RPMI7951 (cell line): ENCODE measurements at places on chromosomes 2 and 18. TPM values are rescaled to one million over a fixed set of nuclear protein-coding genes. Genes with fewer than 3 reads are reported as not detected.

CCDC88A gene
- 62.5 and 86.3 TPM in 2 replicates for total RNA-seq

GRCh38 chr2:55493220-55493619, 26.3 kb upstream of the CFAP36 start:
- no peak for DNase-seq

- DNase-seq: no peak
Observed at GRCh38 chr2:65826567-65826966, 394.2 kb upstream of the SPRED2 start.

- DNase-seq: peak; percentile 87
Observed at GRCh38 chr2:72887740-72888437, 681 bp downstream of the SPR start.

- DNase-seq: no peak
Observed at GRCh38 chr2:142987044-142987443, 109.6 kb downstream of the KYNU start.

DNA sequence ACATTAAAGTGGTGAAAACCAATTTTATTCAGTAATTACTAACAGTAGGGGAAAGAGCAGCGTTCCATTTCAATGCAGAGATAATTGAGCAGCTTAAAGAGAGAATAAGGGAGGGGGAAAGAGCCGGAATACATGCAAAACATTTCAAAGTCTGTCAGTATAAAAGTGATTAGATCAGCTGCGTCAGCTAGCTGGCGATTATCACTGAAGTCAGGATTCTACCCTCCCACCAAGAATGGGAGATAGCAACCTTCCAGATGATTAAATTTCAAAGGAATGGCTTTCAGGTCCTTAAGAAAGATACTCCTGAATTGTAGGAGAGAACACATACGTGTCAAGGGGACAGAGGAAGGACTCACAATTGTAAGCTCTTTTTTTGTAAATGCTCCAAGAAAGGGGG, 2.7 kb upstream of the ZC3H6 start:
- no peak for DNase-seq

CCDC148 gene
- total RNA-seq: 1.4 TPM in 2 replicates

COL6A3 gene
- 3.6 and 4.1 TPM in 2 replicates for total RNA-seq

DNA sequence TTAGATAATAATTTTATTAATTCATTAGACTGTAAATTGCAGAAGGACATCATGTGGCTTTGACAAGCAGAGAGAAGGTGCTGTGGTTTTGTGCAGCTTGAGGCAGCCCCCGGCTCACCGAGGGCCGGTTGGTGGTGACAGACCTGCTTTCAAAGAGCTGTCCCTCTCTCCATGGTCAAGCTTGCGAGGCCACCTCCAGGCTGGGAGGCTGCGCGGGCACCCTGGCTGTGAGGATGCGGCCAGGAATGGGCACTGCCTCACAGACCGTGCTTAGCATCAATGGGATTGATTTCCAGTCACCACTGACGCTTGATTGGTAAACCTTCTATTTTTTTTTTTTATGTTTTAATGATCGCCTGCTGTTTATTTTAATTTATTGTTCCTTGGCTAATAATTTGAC, 690.9 kb downstream of the GALR1 start:
- no peak for DNase-seq

GRCh38 chr2:131046918-131047652, 46.2 kb downstream of the FAM168B start:
- DNase-seq: no peak

VWC2L gene
- total RNA-seq: not detected in 2 replicates

GRCh38 chr2:138502255-138503086, 901 bp downstream of the SPOPL start:
- peak; percentile 9 for DNase-seq

DNA sequence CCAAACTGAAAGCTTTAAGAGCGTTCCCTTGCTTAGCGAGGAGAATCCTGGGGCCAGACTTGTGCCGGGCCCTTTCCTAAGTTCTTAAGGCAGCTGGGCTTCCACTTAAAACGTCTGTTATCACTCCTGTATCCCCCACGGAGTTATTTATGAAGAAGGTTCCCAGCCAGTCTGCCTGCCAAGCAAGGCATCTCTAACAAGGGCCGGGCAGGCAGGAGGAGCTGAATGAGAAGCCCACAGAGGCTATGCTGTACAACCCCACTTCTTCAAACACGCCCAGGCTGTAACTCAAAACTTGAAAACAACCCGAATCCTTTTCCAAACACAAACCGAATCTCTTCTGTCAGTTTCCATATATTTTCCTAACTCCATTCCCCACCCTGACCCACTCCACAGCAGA, 39.0 kb upstream of the ZFP36L2 start:
- no peak for DNase-seq

ARHGEF4 gene
- total RNA-seq: 2.2 and 2.5 TPM in 2 replicates

DNA sequence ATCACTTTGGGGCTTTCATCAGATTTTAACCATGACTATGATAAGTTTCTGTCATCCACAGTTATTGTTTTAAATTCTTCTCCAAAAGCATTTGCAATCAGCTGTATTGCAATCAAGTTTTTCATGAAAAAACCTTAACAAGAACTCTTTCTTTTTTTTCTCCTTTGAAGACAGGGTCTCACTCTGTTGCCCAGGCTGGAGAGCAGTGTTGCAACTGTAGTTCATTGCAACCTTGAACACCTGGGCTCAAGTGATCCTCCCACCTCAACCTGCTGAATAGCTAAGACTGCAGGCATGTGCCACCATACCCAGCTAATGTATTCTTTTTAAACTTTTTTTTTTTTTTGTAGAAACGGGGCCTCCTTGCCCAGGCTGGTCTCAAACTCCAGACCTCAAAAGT, 45.5 kb upstream of the C2orf66 start:
- no peak for DNase-seq

DNA sequence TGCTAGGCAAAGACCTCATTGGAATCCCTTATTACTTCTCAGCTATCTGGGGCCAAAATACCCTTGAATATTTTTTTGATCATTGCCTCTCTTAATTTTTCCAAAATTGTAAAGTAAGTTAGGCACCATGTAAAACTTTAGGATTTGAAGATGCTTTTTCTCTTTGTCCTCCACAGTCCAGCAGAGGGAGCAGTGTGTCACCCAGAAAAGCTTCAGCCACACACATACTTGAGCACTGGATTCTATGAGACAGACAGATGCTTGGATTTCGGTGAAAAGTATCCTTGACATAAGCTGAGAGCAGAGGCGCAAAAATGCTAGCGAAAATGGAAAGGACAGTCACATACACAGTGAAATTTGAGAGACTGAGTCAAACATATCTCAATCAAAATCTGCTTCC, 74.7 kb upstream of the KCNJ3 start:
- DNase-seq: peak; percentile 6

DNA sequence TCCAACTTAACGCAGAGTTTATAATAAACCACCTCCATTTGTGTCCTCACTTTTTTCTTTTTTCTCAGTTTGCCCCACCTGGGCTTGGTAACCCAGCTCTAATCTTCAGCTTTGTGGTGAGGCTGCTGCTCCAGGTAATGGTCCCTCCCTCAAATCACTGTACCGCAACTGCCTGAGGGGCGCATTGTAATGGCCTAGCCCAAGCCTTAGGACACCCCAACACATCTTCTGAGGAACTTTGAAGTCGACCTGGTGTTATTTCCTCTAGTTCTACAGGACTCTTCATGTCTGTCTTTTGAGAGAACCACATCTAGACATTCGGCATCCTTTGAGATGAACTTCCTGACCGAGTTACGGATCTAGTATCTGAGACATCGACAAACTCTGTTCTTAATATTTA, 99.7 kb downstream of the PLEKHM3 start:
- no peak for DNase-seq

DNA sequence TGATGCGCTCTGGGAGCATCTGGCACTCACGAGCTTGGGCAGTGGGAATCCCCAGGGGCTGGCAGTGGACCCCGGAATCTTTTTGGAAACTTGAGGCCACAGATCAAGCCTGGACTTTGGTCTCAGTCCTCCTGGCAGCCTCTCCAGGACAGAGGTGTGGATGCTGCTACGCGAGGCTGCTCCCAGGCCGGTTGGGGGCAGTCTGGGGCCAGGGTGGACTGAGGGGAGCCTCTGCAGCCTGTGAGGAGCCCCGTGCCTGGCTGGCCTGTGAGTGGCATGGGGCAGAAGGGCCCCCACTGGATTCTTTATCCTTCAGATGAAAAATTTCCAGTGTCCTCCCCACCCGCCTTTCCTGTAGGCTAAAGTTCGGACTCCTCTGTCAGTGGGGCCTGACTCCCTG, 12.7 kb upstream of the DES start:
- DNase-seq: no peak

MYOM1 gene
- total RNA-seq: 0.10 TPM in 1 of 2 replicates, not detected in the other

GRCh38 chr2:42812899-42813479, 20.6 kb upstream of the HAAO start:
- peak; percentile 48 for DNase-seq

ALK gene
- total RNA-seq: 0.12 and 0.29 TPM in 2 replicates

DNA sequence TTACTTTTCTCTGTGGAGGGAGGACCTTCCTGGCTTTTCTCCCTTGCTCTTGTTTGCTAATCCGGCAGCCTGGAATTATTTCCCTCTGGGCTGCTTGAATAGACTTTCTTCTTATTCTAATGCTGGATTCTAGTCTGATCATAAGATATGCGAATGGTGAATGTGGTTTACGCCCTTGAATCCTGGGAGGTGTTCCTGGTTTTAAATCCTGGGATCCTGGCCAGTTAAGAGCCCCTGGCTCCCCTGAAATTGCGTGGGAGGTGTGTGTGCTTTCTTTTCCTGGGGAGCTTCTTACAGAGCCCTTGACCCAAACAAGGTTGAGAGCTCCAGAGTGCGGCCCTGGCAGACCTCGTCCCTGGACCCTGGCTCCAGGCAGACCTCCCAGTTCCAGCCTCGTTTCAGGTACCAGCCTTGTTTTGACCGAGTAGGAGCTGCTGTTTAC, 2.8 kb downstream of the SH3BP4 start:
- peak; percentile 76 for DNase-seq

CHAC2 gene
- 18.0 and 19.9 TPM in 2 replicates for total RNA-seq

- DNase-seq: no peak
Observed at GRCh38 chr2:239608260-239608659, 207.4 kb upstream of the HDAC4 start.

TAF4B gene
- total RNA-seq: 5.2 and 7.6 TPM in 2 replicates

GRCh38 chr18:50877545-50878265, 1.2 kb upstream of the ME2 start:
- no peak for DNase-seq

DNA sequence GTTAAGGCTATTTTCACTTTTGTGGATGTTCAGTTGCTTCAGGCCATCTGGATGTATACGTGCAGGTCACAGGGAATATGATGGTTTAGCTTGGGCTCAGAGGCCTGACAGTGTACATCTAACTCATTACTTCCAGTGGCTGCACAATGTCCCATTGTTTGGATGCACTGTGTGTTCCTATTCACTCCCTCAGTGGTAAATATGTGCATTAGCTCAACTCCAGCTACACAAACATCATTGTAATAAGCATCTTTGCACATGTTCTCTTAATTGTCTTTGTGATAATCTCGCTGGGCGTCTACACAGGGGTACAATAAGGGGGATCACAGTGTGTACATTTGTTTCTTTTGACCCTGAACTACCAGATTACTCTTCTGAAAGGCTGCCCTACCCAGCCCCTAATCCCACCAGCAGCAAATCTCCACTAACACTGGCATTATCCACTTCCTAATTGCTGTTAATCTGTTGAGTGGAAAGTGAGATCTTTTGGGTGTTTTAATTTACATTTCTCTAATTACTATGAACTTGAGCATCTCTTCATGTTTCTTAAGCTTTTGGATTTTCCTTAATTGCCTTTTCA, 56.1 kb upstream of the POLE4 start:
- DNase-seq: no peak

KCTD18 gene
- 16.7 and 20.8 TPM in 2 replicates for total RNA-seq

DNA sequence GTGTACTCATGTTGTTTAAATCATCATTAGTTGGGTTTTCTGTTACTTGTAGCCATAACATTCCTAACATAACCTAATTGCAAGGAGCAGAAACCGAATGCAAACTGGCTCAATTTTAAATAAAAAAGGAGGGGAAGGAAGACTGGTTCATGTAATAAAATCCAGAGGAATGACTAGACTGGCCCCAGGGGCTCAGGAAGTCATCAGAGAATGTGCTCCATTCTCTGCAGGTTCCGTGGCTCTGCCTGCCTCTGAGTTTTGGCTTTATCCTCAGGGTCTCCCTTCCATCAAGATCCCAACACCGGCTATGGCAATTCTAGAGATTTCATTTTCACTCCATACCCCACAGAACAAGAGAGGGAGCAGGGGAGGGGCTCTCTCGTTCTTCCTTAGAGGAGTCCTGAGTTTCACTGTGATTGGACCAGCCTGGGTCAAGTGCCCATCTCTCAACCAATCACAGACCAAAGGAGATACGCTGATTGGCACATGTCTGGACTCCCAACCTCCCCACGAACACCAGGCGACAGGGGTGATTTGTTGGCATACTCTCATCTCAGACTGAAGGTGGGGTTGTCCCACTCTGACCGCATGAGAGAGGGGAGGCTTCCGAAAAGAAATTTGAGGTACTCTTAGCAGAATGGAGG, 64.8 kb downstream of the NPPC start:
- DNase-seq: no peak

- no peak for DNase-seq
Observed at GRCh38 chr2:238710787-238711186, 137.1 kb upstream of the TWIST2 start.

DNA sequence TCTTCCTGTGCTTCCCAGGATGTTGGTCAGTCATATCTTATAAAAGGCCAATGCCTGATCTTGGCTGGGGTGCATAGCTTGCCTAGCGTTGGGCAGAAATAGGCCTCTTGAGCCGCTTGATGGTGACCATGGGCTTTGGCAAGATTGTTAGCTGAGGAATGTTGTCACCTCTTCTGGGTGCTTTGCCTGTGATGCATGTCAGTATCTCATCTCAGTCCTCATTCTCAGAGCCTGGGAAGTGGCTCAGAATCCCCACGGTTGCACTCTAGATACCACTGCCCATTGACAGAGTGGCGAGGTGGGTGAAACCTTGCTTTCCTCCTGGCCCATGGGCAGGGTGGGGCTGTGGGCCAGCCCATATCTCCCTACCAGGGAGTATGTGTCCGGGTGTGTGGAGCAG, 79.2 kb upstream of the MGAT5 start:
- no peak for DNase-seq

VWA3B gene
- total RNA-seq: 0.29 TPM in 1 of 2 replicates, not detected in the other

IL18R1 gene
- 0.10 TPM in 1 of 2 replicates, not detected in the other for total RNA-seq

DNA sequence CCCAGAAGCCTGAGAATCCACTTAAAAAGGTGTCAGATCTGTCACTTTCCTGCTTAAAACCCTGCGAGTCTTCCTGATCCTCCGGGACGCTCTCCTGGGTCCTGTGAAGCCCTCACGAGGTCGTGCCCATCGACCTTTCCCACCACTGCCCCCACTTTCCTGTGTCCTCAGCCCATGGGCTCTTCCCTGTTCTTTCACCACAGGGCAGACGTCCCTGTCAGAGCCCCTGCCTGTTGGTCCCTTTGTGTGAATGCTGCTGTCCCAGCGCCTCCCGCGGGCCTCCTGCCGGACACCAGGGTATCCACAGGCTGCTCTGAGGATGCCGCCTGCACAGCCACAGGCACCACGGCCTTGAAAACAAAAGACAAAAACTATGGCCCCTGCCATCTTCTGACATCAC, 125.6 kb downstream of the TMEM18 start:
- no peak for DNase-seq
